OCI-LY7 (cell line): ENCODE measurements at places on chromosomes 7 and 10.

DNA sequence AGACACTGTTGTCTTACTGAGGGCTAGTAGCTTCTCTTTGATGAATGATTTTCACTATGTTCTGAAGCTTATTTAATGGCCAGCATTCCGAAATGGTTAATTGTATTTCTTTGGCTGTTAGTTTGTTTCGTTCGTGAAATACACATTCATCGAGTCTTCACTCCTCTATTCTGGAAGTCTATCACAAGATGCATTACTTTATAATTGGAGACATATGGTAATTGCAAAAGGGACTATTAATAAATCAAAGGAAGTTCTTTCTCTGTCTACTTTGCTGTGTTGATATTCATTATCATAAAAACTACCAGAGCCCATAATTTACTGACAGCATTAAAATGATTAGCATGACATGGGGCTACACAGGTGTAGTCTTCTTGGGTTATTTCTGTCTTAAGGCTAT, 133.8 kb upstream of the IGFBP3 start:
- no peak for DNase-seq

- no peak for DNase-seq
Measured at GRCh38 chr7:118082506-118082905, 101.5 kb upstream of the LSM8 start.

GRCh38 chr10:58282615-58283014, 13.7 kb downstream of the CISD1 start:
- peak; percentile 31 for DNase-seq

GRCh38 chr7:132187869-132188789, 388.1 kb downstream of the PLXNA4 start:
- no peak for DNase-seq

GRCh38 chr7:98187138-98187502, 24.1 kb upstream of the BHLHA15 start:
- no peak for DNase-seq

DNA sequence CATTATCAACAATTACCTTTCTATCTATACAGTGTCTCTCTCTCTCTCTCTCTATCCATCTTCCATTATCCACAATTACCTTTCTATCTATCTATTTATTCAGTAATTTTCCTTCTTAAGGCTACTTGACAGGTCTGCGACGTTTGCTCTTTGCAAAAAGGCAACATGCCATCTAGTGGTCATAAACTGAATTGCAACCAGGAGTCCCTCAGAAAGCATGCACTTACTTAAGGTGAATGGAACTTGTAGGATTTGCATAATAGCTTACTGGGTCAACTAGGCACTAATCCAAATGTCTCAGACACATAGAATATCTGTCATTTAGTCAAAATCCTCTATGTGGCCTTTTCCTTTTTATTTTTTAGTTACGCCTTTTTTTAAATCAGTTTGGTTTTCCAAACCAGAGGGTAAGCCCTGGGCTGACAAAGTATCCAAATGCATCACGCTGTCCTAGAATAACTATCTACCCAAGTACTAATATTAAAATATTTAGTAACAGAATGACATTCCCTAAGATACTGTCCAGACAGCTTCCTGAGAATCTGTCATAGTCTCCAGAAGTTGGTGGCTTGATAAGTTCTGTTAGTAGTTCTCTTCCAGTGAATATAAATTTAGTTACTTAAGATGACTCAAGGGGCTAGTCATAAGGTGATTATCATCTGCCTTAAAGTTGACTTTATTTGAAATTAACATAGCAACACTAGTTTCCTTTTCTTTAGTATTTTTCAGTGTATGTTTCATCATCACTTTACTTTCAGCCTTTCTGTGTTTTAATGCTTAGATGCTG, 208.3 kb downstream of the PPP1R3A start:
- peak; percentile 78 for DNase-seq

DNA sequence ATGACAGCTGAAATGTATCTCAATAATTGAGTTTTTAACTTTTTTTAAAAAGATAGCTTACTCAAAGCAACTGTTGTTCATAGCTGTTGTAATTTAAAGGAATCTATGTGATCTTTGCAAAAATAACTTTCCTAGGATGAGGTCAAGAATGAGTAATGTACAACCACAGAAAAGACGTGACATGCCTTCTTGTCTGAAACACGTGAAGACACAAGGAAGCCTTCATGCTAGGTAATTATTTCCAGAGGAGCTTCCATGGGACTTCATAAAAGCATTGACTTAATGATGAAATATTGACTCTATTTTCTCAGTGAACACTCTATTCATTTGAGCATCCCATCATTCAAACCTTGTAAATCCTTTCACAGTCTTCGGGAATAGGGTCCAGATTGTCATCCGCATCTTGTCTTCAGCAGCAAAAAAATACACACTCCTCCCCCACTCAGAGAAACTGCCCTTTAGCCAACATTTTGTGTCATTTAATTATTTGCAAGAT, 528.0 kb downstream of the NRG3 start:
- no peak for DNase-seq

DNA sequence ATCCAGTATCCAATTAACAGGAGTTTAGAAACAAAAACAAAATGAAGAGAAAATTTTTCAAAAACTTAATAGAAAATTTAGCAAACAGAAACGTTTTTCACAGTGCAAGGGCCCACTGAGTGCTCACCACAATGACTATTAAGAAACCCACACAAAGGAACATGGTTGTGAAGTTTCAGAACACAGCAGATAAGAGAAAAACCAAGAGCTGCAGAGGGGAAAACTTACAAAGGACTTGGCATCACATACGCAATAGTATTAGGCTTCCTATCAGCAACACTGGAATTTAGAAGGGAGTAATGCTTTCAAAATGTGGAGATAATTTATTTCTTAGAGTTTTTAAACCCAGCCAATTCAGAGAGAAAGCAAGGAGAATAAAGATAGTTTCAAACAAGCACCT, 1.7 kb upstream of the C7orf25 start:
- DNase-seq: no peak

- peak; percentile 29 for DNase-seq
Measured at GRCh38 chr10:110503528-110504110, 5.9 kb downstream of the DUSP5 start.

DNA sequence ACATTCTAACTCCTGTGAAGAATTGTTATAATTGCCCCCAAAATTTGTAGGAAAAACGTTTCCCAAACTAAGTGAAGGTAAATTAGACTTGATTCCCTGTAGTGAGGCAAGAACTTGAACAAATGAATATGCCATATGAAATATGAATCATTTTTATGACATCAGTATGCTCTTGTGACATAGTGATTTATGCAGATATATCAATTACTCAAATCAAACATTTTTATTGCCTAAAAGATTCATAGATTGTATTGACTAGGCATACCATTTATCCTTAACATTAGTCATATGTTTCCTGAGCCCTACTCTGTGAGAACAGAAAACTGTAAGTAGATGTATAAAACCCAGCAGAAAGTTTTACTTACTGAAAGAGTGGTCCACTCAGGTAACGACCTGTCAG, 245.6 kb downstream of the MALRD1 start:
- DNase-seq: no peak

GRCh38 chr10:81073155-81073554, 535.5 kb downstream of the SH2D4B start:
- no peak for DNase-seq

- DNase-seq: peak; percentile 73
Measured at GRCh38 chr7:105808703-105809590, 67.5 kb downstream of the ATXN7L1 start.

GRCh38 chr10:124477614-124478363, 16.2 kb downstream of the LHPP start:
- DNase-seq: no peak

GRCh38 chr10:5888843-5889623, 660 bp downstream of the ANKRD16 start:
- peak; percentile 65 for DNase-seq

- no peak for DNase-seq
Measured at GRCh38 chr10:7260912-7261311, 149.9 kb downstream of the SFMBT2 start.

DNA sequence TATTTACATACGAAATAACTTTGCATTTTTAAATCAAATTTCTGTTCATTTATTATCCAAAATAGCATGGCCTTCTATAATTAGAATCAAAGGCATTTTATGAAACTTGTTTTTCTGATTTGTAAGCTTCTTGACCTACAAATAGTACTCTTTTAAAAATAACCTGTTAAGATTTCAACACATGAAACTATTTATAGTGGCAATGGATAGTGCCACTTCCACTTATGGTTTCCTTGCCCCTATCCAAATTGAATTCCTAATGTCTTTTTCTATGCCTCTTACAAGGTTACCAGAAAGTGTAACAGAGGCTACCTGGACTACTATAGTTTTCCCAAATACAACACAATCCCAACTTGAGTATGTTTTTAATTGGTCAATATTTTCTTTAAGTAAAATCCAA, 263.5 kb downstream of the SEMA3D start:
- no peak for DNase-seq

GRCh38 chr7:25864511-25864910, 287.5 kb upstream of the NFE2L3 start:
- no peak for DNase-seq

GRCh38 chr10:71083716-71083975, 128.7 kb upstream of the UNC5B start:
- no peak for DNase-seq

GRCh38 chr7:91407942-91408341, 143.7 kb downstream of the FZD1 start:
- no peak for DNase-seq

- DNase-seq: no peak
Measured at GRCh38 chr7:98797150-98797549, 72.7 kb downstream of the TMEM130 start.

DNA sequence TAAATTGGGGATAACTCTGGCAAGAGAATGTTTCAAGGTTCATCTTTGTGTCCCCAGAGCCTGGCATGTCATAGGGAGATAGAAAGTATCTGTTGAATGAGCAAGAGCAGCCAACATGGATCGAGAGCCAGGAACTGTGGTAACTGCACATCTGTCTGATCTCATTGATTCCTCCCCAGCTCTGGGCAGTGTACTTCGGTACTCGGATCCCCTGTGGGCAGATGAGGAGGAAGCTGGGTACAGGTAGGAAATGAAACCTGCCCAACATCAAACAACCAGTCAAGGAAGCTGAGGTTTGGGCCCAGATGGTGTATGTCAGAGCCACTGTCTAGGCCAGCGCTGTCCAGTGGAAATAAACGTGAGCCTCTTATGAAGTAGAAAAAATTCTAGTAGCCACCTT, 76.4 kb downstream of the GRK5 start:
- peak; percentile 72 for DNase-seq

GRCh38 chr10:80196270-80196949, 8.9 kb downstream of the ANXA11 start:
- peak; percentile 40 for DNase-seq

DNA sequence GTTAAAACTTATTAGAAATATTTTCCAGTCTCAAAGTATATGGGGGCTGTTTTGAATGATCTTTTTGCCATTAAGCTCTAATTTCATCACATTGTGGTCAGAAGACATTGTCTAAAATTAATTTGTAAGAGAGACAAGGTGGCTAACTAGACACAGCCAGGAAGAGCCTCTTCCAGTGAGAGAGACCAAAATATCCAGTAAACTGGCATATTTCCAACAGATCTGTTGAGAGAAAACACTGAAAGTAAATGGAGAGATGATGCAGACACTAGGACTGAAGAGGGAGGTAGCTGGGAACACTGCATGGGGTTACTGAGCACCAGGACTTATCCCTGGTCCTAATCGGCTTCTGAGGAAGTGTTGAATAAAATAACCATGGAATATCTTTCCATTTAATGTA, 101.5 kb upstream of the TAS2R16 start:
- DNase-seq: no peak

DNA sequence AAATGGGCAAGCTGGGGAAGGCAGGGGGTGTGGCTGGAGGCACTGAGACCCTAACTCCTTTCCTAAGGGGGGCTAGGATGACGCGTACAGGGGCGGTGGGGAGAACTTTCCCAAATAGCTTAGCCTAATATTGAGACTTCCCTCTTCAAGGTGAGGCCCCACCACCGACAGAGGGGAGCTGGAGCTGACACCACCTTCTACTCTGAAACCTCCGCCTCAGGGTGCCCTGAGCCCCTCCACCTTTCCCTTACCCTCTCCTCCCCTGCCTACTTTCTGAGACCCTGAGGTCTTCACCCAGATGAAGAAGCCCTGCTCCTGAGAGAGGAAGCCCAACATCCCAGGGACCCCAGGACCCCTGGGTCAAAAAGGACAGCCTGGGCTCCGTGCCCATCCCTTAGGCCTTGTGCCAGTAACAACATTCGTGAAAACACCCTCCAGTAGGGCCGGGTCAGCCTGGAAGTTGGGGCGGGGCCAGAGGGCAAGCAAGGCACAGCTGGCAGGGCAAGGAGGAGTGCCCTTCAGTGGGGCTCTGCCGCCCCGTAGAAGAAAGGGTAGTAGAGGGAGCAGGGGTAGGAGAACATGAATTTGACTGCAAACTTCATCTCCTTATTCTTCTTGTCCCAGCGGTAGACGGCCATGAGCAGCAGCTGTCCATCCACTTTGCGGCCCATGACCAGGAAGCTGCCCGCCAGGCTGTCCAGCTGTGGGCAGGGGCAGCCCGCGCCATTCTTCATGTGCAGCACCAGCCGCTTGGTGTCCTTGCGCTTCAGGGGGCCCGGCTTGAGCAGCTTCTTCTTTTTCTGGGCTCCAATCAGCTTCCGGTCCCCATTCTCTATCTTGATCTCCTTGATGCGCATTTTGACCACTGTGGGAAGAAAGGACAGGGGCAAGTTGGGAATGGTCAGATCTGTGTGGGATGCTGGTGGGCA, 4.5 kb downstream of the SFRP5 start:
- DNase-seq: no peak

GRCh38 chr7:1514995-1515401, 10.8 kb upstream of the INTS1 start:
- no peak for DNase-seq

DNA sequence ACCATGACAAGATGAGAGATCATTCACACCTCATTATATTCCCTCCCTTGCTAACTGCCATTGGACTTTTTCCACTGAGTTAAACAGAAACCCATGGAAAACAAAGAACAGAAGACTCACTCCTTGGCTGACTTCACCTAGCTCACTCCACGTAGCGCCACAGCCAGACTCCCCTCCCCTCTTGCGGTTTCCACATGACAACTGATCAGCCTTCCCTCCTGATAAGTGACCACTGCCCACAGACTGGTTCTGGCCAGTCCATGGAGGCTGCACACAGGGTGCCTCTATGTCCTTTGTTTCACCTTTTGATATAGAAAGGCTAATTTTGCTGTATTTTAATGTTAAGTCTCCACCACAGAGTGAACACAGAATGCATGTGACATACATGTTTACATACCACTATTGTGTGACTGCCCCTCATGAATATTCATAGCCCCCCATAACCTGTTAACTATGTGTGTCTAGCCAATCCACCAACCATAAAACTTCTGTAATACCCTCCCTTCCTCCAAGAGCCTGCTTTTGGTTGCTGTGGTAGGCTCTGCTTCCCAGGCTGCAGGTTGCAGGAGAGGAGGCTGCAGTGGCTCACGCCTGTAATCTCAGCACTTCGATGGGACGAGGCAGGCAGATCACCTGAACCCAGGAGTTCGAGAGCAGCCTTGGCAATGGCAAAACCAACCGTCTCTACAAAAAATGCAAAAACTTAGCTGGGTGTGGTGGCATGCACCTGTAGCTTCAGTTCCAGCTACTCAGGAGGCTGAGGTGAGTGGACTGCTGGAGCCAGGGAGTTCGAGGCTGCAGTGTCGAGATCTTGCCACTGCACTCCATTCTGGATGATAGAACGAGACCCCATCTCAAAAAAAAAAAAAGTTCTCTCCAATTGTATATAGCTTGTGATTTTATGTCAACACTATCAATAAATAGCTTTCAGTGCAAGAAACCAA, 10.0 kb upstream of the IFIT5 start:
- DNase-seq: no peak

- no peak for DNase-seq
Measured at GRCh38 chr7:103735377-103735776, 254.1 kb downstream of the RELN start.

- DNase-seq: peak; percentile 71
Measured at GRCh38 chr7:55549457-55549856, 22.8 kb downstream of the VOPP1 start.
